GM12864 (cell line): ENCODE measurements at places on chromosomes 11 and 22.

GRCh38 chr11:36817336-36817965 lies 219.4 kb upstream of the RAG2 start:
- DNase-seq = no peak

GRCh38 chr11:126707498-126707897 lies 293.1 kb downstream of the KIRREL3 start:
- no peak for DNase-seq

GRCh38 chr11:120928627-120929026 lies 95.3 kb upstream of the TBCEL start:
- DNase-seq = no peak

DNA sequence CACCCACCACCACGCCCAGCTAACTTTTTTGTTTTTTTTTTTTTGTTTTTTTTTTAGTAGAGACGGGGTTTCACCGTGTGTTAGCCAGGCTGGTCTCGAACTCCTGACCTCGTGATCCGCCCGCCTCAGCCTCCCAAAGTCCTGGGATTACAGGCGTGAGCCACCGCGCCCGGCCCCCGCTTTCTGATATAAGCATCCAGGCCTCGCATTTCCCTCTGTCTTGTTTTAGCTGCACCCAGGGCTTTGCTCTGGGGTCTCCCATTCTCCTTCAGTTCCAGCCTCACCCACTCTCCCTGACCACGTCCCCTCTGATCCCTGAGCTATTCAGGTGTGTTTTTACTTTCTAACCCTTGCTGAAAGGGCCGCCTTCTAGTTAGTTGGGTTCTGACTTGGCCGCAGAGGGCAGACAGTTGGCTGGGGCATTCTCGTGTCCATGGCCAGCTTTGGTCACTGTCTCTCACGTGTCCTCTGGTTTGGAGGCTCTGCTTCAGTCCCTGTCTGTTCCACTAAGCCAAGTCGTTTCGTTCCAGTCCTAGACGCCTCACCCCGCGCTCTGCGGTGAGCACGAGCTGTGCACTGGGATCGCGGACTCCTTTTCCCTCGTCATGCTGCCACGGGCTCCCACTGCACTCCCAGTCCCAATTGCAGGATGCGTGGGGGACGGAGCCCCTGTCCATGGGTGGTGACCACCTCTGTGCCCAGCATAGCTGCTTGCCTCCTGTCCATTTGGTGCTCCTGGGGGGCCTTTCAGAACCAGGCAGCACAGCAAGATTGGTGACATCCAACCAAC lies 6.0 kb upstream of the TNNT3 start:
- DNase-seq = no peak

- no peak for DNase-seq
Measured at GRCh38 chr11:34358728-34359547, 1.1 kb upstream of the ABTB2 start.

GRCh38 chr11:132464003-132464342 lies 1068.3 kb downstream of the OPCML start:
- no peak for DNase-seq

- no peak for DNase-seq
Measured at GRCh38 chr11:130636722-130637464, 188.4 kb downstream of the ADAMTS15 start.

- peak; percentile 55 for DNase-seq
Measured at GRCh38 chr11:76919887-76920746, 59.4 kb downstream of the ACER3 start.

DNA sequence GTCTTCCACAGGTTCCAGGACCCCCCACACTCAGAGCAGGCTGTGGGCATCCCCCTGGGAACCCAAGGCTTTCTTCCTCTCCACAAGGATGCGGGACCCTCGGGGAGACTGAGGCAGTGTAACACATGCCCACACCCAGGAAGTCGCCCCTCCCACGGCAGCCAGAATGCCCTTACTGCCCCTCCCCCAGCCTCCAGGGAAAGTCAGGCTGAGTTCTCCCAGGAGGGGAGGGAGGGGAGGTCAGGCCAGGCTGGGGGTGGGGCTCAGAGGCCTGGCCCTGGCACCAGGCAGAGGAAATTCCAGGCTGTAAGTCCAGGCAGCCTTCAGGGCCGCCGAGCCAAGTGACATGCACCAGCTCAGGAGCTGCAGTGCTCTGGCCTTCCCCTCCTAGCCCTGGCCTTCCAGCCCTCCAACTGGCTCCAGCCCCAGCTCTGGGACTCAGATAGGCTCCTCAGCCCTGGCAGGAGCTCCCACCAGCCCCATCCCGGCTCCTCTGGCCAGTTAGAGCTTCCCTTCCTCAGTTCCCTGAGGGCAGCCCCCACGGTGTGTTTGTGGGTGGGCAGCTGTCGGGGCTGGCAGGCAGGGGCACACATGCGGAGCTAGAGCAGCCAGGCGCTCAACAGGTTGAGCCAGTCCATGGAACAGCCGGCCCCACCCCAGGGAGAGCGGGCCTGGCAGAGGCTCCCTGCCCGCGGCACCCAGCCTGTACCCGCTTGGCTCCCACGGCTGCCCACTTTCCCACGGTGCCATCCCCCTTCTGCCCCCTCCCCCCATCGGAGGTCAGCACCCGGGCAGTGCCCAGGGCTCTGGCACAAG lies 3.6 kb downstream of the BCL9L start:
- DNase-seq = no peak

- no peak for DNase-seq
Measured at GRCh38 chr11:111444040-111444439, 65.0 kb upstream of the POU2AF1 start.

DNA sequence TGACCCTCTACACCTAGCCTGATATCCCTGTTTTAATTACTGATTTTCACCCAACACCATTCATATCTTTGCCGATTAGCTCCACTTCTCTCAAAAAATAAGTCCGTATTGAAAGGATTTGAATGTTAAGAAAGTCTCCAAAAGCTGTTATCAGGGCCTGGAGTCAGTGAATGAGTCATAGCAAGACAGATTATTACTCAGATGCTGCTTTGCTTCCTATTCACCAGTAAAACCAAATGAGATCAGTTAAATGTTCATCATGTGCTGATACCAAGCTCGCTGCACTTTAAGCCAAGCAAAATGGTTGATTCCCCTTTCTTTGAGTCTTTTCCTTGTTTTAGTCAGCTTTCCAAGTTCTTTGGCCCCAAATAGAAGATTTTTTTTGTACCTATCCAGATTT lies 228.4 kb downstream of the FAT3 start:
- DNase-seq = no peak

GRCh38 chr11:69014898-69015549 lies 2.0 kb upstream of the MRGPRF start:
- no peak for DNase-seq

- DNase-seq = no peak
Measured at GRCh38 chr11:123694551-123694950, 40.1 kb upstream of the SCN3B start.

GRCh38 chr11:91904792-91905785 lies 319.5 kb upstream of the FAT3 start:
- DNase-seq = no peak

- DNase-seq = no peak
Measured at GRCh38 chr11:33540946-33541915, 159.4 kb downstream of the C11orf91 start.

DNA sequence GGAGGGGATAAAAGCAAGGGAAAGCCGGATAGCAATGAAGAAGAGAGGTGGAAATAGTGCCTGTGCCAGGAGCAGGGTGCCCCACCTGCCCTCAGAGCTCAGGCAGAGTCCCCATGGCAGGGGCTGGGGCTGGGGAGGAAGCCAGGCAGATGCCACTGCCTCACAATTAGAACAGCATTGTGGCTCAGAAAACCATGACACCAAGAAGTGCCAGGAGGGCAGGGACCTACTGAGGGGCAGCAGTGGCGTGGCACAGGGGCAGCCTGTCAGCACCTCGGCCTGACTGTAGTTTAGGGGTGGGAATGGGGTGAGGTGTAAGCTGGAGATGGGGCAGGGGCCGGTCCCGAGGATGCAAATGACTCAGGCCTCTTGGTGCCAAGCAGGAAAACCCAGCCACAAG lies 532.1 kb upstream of the B3GAT1 start:
- no peak for DNase-seq

- DNase-seq = no peak
Measured at GRCh38 chr11:114065094-114065493, 5.6 kb downstream of the ZBTB16 start.

DNA sequence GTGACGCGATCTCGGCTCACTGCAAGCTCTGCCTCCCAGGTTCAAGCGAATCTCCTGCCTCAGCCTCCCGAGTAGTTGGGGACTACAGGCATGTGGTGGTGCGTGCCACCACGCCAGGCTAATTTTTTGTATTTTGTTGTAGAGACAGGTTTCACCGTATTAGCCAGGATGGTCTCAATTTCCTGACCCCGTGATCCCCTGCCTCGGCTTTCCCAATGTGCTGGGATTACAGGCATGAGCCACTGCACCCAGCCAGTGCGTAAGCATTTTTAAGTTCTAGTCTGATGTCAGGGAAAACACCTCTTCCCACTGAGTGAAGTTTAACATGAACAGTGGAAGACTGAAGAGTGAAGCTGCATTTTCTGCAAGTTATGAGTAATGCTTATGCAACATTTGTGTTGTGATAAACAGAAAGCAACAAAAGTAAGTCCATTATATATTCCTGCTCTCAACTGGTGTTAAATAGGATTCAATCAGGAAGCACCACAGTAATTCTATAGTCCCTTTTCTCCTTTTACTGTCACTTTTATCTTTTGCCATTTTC lies 1219.8 kb upstream of the RAG2 start:
- no peak for DNase-seq

DNA sequence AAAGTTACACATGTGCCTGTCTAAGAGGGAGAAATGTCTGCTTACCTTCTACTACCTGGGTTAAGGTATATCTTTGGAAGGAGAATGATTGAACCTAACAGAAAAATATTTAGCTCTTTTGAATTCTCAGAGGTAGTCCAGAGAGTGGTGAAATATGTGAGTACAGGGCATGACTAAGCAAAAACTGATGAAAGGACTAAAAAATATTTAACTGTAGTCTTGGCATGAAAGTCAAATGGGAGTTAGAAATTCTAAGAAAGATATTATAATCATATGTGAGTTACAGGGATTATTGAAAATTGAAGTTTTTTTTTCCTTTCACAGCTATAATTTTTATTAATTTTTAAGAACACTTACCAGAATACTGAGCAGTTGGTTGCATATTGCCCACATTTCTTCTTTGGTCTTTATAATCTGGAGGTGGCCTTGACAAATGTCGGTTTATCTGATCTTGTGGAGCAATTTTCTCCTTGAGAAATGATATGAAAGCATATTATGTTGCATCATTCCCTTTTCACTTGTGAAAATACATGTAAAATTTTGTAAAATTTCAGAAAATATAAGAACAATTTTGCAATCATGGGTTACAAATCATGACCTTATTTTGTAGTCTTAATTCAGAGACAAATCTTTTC lies 61.4 kb upstream of the MTMR2 start:
- no peak for DNase-seq

DNA sequence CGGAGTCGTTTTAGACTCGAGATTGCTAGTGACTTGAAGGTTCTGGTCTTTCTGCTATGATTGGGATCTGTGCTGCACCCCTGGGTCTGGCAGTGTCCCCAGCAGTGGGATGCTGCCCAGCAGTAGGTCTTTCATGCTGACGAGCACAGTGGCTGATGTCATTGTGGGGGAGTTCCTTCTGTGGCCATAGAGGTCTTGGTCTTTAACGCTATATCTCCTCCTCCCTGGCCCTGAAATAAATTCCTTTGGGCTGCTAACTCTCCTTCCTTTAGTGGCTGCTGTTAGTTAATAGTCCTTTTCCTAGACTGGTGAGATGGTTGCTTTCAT lies 136.3 kb downstream of the TEAD1 start:
- no peak for DNase-seq

DNA sequence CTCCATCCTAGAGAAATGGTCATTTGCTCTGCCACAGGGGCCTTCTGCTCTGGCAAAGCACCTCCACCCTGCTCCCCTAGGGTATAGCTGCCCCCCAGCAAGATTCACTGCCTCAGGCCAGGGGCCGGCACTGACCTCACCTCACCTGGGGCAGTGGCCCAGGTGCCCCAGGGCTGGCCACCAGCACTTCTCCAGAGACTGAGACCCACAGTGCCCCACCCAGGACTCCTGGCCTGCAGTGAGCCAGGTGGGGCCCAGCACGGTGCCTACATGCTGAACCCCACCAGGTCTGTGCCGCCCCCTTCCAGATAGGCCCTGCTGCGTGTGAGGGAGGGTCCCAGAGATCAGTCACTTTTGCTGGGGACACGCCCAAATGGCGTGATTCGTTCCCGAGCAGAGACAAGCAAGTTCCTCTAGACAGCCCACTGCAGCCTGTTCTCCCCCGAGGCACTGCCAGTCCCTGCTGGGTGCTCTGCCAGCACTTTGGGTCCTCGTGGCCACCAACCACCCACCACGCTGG lies 10.8 kb downstream of the GNB1L start:
- DNase-seq = no peak

- no peak for DNase-seq
Measured at GRCh38 chr11:35814081-35814695, 129.7 kb upstream of the LDLRAD3 start.

DNA sequence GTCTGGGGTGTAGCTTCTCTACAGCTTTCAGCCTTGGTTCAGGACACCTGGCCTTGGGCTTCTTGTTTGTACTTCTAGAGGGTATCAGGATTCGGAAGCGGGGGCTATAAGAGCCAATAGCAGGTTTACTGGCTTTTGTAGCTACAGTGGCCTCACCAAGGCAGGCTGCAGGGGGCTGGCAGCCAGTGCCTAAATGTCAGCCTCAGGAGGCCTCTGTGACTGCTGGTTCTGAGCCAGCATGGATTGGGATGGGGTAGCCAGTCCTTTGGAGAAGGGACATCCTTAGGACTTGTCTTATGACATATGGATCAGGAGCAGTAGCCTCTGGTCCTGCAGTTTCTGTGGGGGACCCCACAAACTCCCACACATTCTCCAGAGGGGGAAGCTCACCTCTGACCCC lies 29.9 kb downstream of the EIF3F start:
- no peak for DNase-seq

DNA sequence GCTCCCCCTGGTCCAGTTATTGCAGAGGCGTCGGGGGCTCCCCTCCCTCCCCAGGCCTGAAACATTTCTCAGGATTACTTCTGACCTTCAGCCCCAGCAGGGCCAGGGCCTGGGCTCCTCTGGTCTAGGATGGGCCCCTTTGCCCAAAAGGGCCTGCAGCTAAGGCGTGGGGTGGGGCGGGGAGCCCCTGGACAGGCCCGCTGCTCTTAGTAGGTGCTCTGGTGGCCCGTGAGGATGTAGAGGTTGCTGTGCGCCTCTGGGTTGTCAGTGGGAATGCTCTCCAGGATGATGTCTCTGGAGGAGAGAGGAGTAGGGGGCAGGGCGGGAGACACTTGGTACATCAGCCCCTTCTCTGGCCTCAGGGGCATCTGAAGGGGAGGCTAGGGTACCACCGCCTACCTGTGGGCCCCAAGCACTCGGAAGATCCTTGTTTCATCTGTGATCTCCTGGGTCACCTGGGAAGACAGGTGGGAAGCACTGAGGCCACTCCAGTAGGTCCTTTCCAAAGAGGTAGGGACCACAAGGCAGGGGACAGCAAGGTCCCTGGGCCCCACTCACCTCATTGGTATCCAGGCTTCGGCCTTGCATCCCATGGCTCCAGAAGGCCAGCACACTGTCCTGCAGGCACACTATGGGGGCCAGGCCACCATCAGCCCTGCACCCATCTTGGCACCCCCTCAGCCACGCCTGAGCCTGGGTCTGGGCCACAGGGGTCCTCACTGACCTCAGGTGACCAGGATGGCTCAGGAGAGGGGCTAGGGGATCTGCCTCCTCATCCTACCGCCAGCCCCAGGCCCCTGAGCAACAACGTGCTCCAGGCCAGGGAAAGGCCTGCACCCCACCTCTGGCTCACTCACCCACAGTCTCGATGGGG lies 11.2 kb upstream of the SF1 start:
- no peak for DNase-seq
